Heart right ventricle (tissue), 16 donors: ENCODE measurements at places on chromosomes 2 and 18.

- DNase-seq, result no peak
Measured at GRCh38 chr2:101027852-101028251, 25.8 kb downstream of the RPL31 start.

- DNase-seq, result no peak
Measured at GRCh38 chr2:9417725-9418124, 5.6 kb downstream of the ITGB1BP1 start.

- no peak for DNase-seq
Measured at GRCh38 chr2:149169656-149170055, 131.2 kb downstream of the LYPD6B start.

- DNase-seq, result no peak
Measured at GRCh38 chr2:130729322-130730299, 741 bp downstream of the GPR148 start.

DNA sequence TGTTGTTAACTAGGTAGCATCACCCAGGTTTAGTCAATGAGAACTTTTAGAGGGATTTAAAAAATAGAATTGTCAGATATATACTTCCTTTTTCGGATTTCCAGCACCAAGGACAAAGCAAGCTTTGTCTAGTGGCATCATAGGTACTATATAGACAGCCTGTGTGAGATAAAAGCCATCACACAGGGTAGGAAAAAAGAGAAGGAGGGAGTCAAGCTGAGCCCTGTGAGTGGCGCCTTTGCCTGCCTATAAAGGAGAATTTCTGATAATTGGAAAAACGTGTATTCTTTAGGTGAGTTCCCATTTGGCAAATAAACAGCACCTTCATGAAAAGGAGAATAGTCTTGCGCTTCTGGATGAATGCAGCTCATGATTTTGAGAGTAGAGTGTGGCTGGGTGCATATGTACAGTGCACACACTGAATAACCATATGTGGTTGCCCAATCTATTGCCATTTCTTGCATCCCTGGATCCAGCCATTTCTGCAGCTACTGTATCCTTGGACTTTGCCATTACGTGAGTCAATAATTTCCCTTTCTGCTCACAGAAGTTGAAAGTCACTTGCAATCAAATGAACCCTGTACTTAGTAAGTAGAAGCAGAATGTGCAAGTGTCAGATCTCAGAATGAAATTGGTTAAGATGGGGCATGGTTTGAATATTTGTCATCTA, 559.9 kb upstream of the MEX3C start:
- DNase-seq, result no peak

DNA sequence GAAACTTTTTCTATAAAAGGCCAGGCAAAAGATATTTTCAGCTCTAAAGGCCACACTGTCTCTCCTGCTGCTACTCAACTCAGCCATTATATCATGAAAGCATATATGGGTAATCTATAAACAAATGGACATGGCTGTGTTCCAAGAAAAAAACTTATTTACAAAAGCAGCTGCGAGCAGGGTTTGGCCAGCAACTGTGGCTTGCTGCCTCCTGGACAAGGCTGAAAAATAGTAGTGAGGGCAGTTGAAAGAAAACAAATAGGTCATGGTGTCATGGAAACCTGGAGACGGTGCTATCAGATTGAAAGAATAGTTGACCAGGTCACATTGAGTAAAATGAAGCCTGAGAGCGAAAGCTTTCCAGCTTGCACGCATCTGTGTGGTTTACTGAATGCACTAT, 89.2 kb upstream of the LRATD1 start:
- DNase-seq, result no peak

- no peak for DNase-seq
Measured at GRCh38 chr2:46171411-46171953, 125.7 kb upstream of the EPAS1 start.

- DNase-seq, result no peak
Measured at GRCh38 chr2:136122661-136123060, 4.7 kb upstream of the CXCR4 start.

- no peak for DNase-seq
Measured at GRCh38 chr2:234793212-234793785, 158.5 kb upstream of the SH3BP4 start.

- no peak for DNase-seq
Measured at GRCh38 chr2:144511937-144512336, 8.0 kb downstream of the ZEB2 start.

GRCh38 chr2:235314371-235314930, 179.4 kb upstream of the AGAP1 start:
- no peak for DNase-seq

DNA sequence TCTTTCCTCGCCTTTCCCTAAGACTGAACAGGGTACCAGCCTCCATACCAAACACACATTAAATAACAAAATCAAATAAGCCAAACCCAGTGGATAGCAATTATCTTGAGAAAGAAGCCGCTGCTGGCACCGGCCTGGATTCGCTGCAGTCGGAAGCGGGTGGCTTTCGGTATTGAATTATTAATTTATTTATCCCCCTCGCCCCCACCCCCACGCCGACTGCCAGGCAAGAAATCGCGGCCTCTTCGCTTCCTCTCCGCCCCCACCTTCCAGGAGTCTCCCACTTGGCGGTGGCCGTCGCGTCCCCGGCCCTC, 370 bp upstream of the ZNF804A start:
- DNase-seq, result no peak

DNA sequence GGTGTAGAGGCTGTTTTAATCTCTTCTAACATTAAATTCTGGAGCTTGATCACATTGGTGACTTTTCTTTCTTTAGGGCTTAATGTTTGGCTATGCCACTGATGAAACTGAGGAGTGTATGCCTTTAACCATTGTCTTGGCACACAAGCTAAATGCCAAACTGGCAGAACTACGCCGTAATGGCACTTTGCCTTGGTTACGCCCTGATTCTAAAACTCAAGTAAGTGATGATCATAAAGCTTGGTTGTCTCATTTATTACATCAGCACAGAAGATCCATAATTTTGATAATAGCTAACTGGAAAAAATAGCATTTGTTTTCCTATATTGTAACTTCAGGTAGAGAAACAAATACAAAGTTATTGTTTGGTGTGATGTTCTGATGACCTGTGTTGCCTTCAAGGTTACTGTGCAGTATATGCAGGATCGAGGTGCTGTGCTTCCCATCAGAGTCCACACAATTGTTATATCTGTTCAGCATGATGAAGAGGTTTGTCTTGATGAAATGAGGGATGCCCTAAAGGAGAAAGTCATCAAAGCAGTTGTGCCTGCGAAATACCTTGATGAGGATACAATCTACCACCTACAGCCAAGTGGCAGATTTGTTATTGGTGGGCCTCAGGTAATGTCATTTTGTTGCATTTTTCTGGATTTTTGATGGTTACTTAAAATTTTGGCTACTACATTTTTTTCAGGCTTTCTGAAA, 2.9 kb downstream of the MAT2A start:
- DNase-seq, result no peak

DNA sequence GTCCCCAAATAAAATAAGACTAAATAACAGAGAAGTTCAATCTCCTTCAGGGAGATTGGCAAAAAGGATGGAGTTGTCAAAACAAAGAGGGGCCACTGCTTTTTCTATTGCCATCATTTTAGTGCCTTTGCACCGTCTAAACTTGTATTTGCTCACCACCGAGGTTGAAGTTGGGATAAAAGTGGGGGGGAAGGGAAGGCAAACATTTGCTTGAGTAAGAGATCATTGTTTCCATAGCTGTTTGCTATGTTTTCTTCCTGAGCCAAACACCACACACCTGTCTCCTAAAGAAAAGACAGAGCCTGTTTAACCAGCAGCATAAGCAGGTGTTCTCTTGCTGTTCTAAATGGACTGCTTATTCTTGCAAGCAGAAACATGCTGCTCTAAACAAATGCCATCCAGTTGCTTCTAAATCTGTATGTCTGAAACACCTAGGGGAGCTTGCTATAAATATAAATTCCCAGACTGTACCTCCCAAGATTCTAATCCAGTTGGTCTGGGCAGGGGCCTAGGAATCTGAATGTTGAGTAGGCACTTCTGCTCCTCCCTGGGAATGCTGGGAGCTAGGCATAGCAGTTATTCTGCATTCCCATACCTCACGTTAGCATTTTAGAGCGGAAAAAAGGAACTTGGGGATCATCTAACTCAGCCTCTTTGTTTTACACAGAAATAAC, 179.4 kb upstream of the ARL4C start:
- DNase-seq, result no peak

GRCh38 chr18:37484983-37485834, 80.4 kb downstream of the CELF4 start:
- DNase-seq, result no peak

GRCh38 chr2:168246483-168247340, 683 bp downstream of the STK39 start:
- peak; percentile 80 for DNase-seq

DNA sequence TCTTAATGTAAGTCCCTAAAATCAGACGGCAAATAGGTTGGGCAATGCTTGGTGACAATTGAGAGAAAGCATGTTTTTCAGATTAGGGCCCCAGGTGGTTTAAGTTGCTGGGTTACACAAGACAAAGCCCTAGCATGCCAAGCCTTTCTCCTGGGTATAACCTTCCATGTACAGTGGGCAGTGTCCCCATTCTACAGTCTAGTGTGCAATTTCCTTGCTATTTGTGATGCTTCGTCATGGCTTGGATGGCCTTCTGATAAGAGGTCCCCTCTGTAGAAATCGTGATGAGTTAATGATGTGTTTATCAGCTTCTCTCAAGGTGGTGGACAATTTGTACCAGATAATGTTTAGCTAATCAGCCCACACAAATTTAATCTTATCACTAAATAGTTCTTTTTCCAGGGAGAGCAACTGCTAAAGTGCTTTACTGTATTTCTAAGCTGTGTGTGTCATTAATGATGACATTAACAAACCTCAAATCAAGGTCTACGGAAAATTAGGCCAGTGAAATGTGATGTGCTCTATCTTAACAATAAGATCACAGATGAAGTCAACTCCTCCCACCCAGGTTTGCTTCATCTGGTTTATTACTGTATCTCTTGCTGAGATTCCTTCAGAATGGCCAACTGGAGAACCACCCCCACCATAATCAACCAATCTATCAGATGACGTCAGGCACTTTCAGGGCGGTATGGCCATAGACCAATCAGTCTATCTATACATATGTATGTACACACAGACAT, 61.7 kb downstream of the PLB1 start:
- DNase-seq, result no peak

- no peak for DNase-seq
Measured at GRCh38 chr18:76972846-76973519, 150.6 kb downstream of the ZNF236 start.

DNA sequence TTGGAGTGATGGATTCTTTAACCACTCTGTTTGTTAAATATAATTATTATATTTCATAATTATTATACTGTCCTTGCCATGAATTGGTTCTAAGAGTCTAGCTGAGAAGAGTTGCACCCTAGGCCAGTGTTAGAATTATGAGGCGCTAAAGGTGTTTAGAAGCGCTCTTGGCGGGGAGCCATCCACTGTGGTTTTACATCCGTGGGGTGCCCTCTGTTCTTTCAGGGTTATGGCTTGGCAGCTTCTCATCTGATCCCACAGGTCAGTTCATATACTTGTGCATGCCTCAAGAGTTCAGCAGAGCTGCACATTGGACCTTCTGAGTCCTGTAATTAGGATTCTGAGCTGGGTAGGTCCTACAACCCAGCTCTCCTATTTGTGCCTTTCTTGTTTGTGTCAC, 9.1 kb downstream of the ASAP2 start:
- DNase-seq, result no peak

DNA sequence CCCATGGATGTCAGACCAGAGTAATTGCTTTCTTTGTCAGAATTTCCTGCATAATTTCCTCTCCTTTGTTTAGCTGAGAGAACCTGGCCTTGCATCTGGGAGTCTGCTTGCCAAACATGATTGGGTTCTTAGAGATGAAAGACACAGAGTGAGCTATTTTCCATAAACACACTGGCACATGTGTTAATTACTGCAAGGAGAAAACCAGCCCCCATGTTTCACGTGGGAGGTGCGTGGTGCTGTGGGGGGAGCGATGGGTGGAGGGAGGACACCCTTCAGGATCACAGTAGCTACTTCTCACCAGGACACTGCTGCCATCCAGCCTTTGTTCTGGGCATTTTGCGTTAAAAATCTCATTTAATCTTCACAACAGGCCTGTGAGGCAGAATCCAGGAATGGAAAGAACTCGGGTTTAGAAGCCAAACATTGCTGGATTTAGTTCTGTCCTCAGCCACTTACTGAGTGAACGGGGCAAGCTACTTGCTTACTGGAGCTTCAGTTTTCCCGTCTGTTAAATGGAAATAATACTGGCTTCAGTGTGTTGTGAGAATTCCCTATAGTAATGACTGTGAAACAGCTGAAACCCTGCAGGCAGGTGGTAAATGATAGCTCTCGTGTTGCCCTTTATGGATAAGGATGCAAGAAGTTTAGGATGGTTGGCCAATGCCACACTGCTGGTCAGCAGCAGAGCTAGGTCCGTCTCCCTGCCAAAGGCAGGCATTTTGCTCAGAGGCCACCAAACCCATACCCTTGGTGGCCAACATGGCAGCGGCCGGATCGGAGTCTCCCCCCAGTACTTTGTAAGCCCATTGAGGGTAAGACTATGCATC, 100.1 kb upstream of the ASAP2 start:
- DNase-seq, result peak; percentile 26

DNA sequence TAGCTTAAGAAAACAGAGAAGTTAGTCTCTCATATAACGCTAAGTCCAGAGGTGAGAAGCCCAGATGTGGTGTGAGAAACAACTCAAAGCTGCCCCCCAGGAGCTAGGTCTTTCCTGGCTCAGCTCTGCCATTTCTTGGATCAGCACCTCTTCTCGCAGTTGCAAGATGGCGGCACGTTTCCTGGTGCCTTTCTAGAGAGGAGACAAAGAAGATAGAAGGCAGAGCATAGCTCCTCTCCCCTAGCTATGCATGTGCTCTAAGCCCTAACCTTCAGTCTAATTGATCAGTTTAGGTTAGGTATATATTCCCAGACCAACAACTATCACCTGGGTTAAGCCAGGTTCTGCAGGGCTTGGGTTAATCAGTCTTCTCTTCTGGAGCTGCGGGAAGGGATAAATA, 119.5 kb upstream of the RAB12 start:
- no peak for DNase-seq

DNA sequence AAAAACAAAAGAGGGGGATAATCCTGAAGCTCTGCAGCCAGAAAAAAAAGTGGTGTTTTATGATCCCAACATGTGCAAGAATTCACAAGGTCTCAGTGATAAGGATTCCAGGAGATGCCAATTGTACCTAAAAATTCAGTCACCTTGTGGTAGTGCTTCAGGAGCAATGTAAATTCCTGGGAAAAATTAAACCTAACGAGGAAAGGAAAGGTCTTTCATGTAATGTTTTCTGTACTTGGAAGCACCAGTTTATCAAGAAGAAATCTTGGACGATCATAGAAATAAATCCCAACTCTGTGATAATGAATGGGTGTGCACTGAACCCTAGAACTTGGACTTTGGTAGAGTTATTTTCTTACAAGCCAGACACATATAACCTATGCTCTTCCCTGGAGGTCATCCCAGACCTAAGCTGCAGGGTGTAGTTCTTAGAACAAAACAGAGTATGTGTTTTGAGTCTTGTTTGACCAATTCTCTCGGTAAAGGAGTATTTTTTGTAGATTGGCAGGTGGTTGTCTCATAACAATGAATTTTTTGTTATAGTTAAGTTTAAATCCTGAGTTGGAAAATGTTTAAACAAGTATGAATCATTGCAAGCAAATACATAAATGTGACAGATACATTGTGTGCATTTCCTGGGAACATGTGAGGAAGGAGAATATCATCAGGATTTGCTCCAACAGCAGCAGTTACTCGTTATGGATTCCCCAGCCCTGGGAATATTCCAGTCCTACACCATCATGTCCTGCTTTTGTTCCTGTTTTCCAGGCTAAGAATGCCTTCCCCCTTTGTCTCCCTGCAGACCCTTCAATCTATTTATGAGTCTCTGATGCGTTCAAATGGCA, 224.6 kb downstream of the NAPG start:
- DNase-seq, result no peak

- no peak for DNase-seq
Measured at GRCh38 chr2:158518084-158518483, 61.3 kb downstream of the PKP4 start.

GRCh38 chr2:12883906-12884305, 167.2 kb downstream of the TRIB2 start:
- DNase-seq, result no peak
